AG20443 (cell line): ENCODE measurements at places on chromosomes 6 and 20.

GRCh38 chr6:149012040-149012545, 265.3 kb downstream of the UST start:
- DNase-seq: peak; percentile 90

DNA sequence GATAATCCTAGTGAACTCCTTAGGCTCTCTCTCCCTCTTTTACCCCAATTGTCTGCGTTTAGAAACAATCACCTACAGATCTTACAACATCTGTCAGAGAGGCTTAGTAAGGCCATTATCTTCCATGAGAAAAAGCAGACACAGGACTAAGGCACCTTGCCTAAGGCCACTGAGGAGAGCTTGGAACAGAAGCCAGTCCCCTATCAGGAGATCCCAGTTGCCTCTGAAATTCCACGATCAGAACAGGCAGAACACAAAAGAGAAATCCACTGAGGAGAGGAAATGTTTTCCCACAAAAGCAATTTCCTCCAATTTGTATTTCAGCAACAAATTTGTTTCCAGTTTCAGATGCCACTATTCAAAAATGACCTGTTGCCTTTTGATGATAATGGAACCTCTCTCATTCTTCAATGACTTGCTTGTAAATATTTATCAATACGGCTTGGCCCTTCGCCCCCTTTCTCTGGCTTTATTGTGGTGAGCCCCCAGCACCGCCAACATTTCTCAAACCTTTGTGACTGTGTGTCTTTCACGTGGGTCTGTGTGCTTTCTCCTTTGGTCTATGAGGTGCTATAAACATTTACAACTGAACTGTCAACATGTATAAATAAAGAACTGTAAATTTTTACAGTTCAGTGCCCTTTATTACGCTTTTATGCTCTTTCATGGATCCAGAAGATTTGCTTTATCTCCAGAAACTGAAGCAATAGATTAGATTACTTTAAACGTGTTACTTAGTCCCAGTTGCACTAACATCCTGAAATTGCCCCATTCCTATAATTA, 187.8 kb upstream of the PHACTR1 start:
- DNase-seq: no peak

DNA sequence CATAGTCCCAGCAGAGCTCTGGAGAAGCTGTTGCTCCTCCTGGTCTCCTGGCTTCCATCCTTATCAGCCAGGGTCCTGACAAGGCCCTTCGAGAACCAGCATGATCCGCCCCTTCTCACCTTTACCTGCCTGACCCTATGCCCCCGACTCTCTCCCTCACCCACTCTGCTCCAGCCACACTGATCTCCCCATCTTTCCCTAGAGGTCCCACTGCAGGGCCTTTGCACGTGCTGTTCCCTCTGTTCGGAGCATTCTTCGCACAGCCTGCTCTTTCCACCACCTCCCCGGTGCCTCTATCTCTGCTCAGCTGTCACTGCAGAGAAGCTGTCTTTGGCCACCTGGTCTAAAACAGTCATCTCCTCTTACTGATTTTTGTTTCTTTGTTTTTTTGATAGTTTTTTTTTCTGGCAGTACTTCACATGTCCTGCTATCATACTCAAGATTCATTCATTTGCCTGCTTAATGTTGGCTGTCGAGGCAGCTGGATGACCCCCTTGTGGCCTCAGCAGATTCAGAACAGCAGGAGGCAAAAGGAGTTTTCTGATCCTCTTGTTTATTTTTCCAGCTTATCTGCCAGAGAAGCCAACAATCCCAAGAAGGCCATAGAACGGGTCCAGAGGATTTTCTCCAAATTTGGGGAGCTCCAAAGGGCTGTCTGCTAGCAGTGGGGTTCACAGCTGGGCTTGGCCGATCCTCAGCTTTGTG, 1.6 kb upstream of the PTGIS start:
- DNase-seq: no peak

DNA sequence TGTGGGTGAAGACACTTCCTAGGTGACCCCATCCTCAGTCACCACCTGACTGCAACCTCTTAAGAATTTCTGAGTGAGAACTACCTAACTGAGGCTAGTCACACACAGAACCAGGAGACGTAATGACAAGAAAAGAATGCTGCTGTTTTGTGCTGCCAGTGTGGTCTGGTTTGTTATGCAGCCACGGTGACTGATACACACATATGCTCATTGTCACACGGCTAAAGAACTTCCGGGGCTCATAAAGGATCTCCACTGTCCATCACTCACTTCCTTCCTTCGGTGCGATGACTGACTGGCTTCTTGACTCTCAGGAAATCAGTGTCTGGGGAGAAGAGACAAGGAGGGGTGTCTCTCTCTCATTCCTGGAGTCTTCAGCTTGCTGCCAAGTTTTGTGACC, 88.0 kb downstream of the SLC24A3 start:
- DNase-seq: no peak

DNA sequence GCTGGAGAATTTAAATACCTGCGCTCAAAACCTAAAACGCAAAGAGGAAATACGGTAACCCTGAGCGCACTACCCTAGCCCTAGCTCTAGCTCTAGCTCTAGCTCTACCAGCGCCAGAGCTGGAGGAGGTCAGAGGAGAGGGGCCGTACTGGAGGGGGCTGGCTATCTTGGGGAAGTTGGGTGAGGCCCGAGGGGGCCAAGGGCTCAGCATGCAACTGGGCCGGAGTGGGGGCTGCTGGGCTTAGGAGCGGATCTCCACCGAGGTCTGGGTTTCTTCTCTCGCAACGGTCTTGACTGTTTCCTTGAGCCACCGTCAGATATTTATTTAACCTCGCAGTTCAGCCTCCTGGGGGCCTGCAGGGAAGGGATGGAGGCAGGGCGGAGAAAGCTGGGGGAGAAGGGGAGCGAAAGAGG, 91.0 kb downstream of the NCR2 start:
- no peak for DNase-seq

DNA sequence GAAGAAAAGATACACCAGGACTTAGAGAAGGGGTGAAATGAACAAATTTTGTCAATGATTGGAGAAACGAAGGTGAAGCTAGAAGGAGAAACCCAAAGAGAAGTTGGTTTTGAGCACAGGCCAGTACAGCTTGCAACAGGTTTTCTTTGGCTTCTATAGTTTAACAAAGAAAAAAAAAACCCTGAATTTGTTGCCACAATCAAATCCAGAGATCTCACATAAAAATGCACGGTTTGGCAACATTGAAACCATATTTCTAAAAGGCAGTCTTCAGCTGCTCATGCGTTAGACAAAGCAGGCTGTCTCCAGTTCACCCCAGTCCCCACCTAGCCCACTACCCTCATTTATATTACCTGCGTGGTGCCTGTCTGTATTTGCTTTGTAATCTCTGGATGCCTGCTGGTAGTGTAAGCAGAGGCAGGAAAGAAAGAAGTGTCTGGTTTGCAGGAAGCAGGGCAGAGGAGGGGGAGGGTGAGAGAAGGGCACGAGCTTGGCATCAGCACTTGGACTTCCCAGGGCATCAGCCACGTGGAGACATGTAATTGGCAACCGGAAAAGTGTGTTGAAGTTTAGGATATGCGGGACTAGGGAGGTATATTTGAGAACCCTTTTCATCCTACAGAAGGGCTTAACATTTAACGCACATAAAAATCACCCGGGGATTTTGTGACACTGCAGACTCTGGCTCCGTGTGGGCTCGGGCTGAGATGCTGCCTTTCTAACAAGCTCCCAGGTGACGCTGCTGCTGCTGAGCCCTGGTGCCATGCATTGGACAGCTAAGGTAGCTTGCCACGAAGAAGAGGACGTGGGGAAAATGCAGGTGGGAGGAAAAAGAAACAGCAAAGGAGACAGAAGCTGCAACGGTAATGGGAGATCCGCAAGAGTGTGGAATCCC, 14.4 kb downstream of the PFDN4 start:
- no peak for DNase-seq

DNA sequence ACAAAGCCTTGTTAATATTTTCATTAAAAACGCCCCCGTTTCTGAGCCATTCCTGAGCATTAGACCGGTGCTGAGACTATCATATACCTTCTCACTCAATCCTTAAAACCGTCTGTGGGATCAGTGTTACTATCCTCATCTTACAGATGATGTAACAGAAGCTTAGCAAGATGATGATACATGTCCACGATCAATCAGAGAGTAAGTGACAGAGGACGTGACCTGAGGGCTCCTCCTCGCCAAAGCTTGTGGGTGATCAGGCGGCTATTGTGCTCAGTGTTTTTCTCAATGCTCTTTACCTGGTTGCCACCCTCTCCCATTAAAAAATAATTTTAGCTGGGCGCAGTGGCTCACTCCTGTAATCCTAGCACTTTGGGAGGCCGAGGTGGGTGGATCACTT, 113.1 kb downstream of the MTHFD1L start:
- no peak for DNase-seq

DNA sequence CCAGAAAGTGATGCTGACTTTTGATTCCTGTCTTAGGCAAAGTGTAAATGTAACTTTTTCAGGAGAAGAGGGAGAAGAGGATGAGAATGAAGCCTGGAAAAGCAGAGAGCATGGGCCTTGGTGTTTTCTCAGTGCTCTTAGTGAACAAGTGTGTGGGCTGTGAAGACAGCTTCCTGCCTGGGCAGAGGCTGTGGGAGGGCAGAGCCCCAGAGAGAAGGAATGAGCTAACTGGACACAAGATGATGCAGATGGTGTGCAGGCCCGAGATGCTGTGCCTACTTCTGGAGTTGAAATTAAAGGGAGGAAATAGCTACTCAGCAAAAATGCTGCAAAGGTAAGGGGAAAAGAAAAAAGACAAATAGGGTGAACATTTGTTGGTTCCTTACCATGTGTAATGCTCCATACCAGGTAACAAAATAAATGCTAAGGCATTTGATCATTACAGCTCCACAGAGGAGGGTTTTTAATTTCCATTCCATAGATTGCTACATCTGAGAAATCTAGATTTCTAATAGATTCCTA, 87.0 kb upstream of the CEP162 start:
- peak; percentile 14 for DNase-seq

GRCh38 chr6:70657706-70658105, 10.0 kb upstream of the SMAP1 start:
- DNase-seq: no peak

DNA sequence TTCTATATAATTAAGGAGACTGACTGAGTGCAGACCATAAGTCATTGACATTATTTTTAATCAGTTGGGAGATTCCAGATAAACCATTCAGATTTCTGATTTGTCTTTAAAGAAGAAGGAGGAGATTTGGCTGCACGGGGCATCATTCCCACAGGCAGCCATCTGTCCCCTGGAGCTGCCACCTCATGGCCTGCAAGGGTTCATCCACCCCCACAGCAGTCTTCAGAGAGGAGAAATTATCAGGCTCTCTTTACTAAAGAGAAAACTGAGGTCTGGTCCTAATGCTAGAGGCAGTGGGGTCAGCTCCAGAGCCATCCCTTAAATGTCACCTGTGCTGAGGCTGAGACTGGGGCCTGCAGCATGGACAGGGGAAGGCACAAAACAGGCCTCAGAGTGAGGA, 501.3 kb upstream of the SULF2 start:
- DNase-seq: peak; percentile 23

- DNase-seq: no peak
Observed at GRCh38 chr20:63176427-63177133, 39.4 kb downstream of the YTHDF1 start.

- DNase-seq: no peak
Observed at GRCh38 chr6:109326351-109326750, 55.9 kb downstream of the CD164 start.

- DNase-seq: no peak
Observed at GRCh38 chr6:121686611-121687023, 251.2 kb downstream of the GJA1 start.

GRCh38 chr20:50259705-50260478, 69.3 kb downstream of the CEBPB start:
- no peak for DNase-seq

- peak; percentile 78 for DNase-seq
Observed at GRCh38 chr6:108771421-108771820, 76.8 kb upstream of the ARMC2 start.

DNA sequence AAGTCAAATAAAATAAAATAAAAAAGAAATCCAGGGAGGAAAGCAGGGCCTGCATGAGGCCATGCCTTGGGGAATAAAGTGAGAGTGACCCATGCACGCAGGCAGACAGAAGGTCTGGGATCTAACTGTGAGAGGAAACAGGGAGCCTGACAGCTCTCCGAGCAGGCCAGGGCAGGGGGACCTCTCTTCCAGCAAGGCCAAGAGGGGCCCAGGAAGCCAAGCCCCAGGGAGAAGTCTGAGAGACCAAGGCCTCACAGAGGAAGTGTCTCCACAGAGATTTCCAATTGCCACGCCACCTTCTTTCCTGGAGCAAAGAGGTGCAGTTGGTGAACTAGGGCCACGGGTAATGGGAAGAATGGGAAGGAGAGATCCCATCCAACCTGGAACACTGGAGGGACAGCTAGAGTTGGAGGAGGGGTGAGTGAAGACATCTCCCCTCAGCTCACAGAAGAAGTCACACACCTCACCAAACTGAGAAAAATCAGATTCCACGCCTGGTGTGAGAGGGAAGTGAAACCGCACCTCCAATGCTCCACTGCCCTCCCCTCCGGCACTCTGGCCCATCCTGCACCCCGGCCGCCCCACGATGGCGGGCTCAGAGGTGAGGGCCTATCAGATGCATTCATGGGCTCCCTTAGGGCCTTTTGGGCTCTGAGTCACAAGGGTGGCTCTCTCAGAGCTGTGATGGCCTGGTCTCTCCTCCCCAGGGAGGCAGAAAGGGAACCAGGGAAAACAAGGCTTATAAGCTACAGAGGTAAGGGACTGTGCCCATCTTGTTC, 25.1 kb upstream of the TAF8 start:
- DNase-seq: no peak

DNA sequence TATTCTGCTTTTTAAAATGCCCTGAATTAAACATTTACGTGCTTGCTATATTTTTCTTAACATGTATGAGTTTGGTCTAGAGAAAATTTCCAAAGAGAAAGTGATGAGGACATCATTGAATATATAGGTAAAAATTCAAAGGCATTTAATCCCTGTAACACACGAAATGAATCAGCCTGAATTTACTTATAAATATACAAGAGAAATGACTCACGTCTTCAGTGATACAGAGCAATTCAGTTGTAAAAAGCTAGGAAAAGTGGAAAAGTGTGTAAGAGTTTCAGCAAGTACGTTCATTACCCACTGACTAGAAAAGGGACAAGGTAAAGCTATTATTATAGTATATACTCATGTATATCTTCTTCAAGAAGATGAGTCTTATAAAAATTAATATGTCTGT, 124.8 kb downstream of the HIVEP1 start:
- no peak for DNase-seq

GRCh38 chr6:73262671-73263569, at the start of gene KHDC1:
KHDC1 (minus strand) TSS chr6:73263196; CDS start chr6:73242517, 20,679 bp downstream.
- peak; percentile 88 for DNase-seq

- DNase-seq: no peak
Observed at GRCh38 chr20:59938696-59939051, 1.4 kb downstream of the PPP1R3D start.

DNA sequence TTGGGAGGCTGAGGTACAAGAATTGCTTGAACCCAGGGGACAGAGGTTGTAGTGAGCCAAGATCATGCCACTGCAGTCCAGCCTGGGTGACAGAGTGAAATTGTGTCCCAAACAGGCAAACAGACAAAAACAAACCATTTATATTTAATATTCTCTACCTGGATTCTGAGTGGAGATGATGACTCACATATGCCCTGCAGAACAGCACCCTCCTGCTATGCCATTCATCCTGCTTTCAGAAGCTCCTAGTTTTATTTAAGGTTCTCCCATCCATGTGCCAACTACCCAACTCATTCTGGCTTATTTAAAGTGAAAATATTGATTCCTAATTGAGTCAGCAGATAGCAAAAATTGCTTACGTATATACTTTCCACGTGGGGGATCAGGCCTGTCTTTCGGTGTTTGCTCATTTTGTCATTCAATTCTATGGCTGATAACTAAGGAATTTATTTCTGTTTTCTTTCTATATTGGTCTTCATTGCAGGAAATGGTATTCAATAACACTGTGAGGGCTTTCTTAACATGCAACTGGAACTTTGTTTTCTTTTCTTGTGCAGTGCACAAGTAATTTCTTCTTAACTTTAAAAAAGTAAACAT, 459.1 kb upstream of the JAG1 start:
- DNase-seq: no peak
